ENCODE measurements at places on chromosomes 2 and 18.

- no peak for DNase-seq
Measured at GRCh38 chr2:198283146-198283545, 478.8 kb downstream of the PLCL1 start.

- no peak for DNase-seq
Measured at GRCh38 chr2:127324635-127325034, 30.7 kb upstream of the ERCC3 start.

DNA sequence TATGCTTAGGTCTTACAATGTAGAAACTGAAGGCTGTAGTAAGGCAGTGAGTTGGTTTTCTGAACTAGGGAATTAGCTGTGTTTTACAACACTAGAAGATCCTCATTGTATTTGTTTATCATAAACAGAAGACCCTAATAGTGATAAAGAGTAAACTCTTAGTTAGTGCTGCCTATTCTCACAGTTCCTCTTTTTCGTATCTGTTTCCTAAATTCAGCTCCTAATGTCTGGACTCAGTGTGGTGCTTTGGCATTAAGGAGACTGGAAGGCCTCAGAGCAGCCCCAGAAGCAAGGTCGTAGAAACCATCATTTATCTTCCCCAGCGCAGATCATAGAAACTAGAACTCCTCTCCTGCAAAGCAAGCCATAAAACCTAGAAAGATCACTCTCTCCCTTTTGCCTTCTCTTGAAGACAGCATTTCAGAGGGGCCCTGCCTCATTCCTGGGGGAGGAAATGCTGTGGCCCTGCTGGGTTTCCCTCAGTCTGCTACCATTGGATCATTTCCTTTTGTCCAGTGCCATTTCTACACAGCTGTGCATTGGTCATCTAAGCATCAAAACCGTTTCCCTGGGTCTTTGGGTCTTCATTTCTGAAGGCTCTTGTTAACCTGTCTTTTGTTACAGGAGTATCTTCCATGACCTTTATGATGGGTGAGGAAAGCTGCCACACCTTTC, 4.7 kb downstream of the ACP1 start:
- no peak for DNase-seq

DNA sequence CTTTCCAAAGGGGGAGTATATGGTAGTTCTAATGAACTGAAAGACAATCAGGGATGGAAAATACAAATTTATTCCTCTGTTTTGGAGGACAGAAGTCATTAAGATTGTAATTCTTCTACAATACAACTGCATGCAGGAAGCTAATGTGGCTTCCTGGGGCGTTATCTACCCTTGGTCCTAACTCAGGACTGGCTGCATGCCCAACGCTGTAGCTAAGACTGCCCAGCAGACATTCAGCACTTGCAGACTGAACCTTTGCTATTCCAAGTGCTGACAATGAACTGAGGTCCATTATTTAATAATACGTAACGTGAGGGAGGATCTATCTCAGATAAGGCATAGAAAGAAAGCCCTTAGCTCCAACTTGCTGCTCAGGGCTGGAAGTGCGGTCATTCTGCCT, 53.2 kb downstream of the ZAP70 start:
- DNase-seq, result no peak

DNA sequence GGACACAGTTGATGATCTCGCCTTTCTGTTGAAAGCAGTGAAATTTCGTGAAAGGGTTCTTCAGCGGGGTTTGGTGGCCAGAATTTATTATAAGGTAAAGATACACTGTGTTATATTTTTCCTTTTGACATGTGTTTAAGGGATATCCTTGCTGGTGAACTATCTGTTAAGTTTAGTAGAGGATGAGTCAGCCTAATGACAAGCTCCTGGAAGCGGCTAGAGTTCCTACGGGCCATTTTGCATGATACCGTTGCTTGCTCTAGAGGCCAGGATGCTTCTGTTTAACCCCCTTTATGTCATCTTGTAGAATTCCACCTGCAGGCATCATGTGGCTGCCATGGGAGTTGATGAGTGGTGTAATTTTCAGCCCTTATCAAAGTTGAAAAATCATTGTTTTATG, 124.8 kb upstream of the BCL2L11 start:
- DNase-seq, result no peak

DNA sequence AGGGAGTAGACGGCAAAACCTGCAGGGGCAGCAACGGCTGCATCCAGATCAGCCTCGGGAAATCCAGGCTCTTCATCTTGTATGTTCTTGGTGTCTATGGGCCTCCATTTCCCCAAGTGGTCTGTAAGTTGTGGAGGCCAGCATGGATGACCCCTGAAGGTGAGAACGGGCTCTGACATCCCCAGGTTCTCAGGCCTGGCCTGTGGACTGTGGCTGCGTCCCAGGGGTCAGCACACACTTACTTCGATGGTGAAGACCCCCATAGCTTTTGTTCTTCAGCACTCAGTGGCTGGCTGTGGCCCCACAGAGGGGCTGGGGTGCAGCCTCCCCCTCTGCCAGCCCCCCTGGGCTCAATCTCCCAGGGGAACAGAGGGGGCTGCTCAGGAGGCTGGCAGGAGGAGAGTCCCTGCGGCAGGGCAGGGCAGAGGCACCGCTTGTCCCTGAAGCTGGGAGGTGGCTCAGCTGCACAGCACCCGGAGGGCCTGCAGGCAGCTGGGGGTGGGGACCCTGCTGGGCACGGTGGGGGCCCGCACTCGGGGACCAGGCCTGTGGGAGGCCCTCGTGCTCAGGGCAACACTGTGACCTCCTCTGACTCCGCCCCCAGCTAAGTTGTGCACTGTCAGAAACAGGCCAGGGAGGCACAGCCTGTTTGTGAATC, 3.8 kb downstream of the SLC66A3 start:
- no peak for DNase-seq

GRCh38 chr2:225011585-225011984, 30.7 kb downstream of the DOCK10 start:
- no peak for DNase-seq

DNA sequence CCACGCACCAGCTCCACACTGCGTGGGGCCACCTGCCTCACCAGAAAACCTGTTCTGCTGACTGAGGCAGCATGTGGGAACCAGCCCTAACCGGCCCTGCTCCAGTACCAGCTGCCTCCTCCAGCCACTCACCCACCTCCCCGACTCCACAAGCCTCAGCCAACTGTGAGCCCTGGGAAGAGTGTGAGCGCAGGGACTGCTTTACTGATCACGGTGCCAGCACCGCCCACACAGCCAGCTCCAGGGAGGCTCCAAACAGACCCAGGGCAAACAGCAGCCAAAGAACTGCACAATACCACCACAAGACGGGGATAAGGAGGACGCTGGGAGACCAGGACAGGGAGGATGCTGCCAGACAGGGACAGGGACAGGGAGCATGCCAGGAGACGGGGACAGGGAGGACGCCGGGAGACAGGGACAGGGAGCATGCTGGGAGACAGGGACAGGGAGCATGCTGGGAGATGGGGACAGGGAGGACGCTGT, 28.4 kb downstream of the EIPR1 start:
- DNase-seq, result no peak

DNA sequence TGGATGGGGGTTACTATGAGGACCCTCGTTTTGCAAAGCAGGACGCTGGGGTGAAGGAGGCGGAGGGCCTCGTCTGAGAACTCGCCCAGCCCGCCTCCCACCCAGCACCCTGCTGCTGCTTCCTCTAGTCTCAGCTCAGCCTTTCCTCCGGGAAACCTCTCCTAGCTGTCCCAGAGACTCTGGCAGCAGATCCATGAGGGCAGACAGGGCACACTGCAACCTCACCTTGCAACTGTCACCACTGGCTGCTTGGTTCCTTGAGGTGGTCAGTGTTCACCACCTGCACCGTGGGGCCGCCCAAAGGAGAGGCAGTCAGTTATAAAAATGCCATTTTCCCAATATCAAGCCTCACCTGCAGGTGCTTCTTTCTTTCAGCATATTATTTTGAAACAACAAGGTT, 45.6 kb downstream of the PARD6G start:
- DNase-seq, result no peak

DNA sequence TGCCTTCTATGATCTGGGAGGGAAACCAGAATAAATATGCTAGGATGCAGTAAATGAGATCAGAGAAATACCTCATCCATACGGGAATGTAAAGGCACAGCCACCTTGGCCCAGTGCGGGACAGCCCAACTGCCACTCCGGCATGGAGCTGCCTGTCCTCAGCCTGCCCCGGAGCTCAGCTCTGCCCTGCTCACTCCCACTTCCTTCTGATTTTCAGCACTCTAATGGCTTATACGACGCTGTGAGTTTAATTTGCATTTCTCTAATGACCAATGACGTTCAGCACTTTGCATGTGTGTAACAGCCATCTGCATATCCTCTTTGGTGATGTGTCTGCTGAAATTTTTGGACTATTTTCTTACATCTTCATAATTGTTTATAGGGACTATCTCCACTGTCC, 172.5 kb upstream of the RAB6C start:
- no peak for DNase-seq

DNA sequence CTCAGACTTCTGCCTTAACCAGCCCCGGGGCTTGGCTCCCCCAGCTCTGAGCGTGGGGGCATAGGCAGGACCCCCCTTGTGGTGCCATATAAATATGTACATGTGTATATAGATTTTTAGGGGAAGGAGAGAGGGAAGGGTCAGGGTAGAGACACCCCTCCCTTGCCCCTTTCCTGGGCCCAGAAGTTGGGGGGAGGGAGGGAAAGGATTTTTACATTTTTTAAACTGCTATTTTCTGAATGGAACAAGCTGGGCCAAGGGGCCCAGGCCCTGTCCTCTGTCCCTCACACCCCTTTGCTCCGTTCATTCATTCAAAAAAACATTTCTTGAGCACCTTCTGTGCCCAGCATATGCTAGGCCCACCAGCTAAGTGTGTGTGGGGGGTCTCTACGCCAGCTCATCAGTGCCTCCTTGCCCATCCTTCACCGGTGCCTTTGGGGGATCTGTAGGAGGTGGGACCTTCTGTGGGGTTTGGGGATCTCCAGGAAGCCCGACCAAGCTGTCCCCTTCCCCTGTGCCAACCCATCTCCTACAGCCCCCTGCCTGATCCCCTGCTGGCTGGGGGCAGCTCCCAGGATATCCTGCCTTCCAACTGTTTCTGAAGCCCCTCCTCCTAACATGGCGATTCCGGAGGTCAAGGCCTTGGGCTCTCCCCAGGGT, 5.5 kb downstream of the CTDSP1 start:
- peak; percentile 30 for DNase-seq

GRCh38 chr2:176160986-176161824, 4.1 kb downstream of the HOXD3 start:
- no peak for DNase-seq

- no peak for DNase-seq
Measured at GRCh38 chr2:228556717-228557116, 375.2 kb upstream of the SPHKAP start.

GRCh38 chr2:64179582-64180321, 35.5 kb upstream of the PELI1 start:
- no peak for DNase-seq

GRCh38 chr2:126839796-126840195, 58.9 kb upstream of the TEX51 start:
- no peak for DNase-seq

GRCh38 chr18:22168360-22168921, 948 bp upstream of the GATA6 start:
- no peak for DNase-seq

GRCh38 chr2:148909114-148909513, 34.1 kb downstream of the KIF5C start:
- no peak for DNase-seq

DNA sequence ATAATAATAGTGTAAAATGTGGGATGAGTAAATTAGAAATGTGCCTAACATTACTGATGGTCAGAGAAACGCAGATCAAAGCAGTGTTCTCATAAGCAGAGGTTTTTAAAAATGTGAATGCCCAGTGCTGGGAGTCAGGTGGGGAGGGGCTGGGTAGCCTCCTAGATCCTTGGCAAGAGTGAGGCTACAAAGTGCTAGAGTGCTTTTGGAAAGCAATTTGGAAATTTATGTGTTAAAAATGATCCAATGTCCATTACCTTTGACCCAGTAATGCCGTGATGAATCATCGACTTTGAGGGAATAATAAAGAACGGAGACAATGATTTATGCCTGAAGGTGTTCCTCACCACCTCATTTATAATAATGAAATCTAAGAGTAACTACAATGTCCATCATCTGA, 44.9 kb upstream of the TWIST2 start:
- DNase-seq, result no peak

DNA sequence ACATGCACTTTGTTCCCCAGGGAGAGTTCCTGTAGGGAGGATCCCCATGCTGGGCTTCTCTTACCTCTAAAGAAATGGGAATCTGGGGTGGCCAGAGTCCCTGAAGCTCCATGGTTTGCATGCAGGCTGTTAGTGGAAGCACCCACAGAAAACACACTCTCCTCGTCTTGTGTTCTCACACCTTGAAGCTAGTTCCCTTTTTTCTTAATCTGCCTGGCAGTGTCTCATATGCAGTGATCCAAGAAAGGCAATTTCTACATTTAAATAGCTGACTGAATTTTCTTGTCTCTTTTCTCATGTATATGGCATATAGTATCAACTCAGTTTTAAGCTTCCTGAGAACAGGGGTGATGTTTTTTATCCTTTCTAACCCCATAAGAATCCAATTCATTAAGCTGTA, 65.0 kb downstream of the LINC00305 start:
- DNase-seq, result no peak

- DNase-seq, result no peak
Measured at GRCh38 chr18:74416124-74416523, 41.0 kb downstream of the DIPK1C start.

DNA sequence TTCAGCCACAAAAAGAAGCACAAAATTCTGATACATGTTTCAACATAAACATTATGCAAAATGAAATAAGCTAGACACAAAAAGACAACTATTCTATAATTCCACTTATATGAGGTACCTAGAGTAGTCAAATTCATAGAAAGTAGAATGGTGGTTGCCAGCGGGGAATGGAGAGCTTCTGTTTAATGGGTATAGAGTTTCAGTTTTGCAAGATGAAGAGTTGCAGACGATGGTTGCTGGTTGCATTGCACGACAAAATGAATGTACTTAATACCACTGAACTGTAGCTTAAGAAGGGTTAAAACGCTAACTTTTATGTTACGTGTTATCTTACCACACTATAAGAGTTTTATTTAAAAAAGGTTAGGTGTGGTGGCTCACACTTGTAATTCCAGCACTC, 13.5 kb downstream of the YWHAQ start:
- no peak for DNase-seq

- DNase-seq, result no peak
Measured at GRCh38 chr2:73963385-73964120, 21.2 kb upstream of the TET3 start.

GRCh38 chr18:3495691-3496430, 45.9 kb downstream of the TGIF1 start:
- DNase-seq, result no peak

- DNase-seq, result no peak
Measured at GRCh38 chr2:186995092-186995491, 146.1 kb upstream of the ZSWIM2 start.

DNA sequence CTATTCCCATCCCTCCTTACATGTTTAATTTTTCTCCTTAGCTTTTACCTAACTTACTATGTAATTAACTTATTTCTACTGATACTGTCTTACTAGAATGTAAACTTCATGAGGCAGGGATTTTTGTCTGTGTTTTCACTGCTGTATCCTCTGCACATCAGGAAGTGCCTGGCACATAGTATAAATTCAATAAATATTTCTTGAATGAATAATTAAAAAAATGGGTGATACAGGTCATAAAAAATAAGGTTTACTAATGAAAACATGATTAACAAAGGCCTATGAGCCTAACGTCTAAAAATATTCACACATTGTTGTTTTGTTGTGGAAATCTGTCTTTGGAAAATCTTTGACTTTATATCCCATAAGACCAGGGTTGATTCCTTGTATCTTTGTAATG, 4.5 kb downstream of the RBKS start:
- no peak for DNase-seq
